Upper lobe of left lung (tissue), 6 donors: ENCODE measurements at places on chromosomes 11 and 22. TPM values are rescaled to one million over a fixed set of nuclear protein-coding genes. Genes with fewer than 3 reads are reported as not detected.

TSG101 gene
- total RNA-seq = 55.2 TPM

DNA sequence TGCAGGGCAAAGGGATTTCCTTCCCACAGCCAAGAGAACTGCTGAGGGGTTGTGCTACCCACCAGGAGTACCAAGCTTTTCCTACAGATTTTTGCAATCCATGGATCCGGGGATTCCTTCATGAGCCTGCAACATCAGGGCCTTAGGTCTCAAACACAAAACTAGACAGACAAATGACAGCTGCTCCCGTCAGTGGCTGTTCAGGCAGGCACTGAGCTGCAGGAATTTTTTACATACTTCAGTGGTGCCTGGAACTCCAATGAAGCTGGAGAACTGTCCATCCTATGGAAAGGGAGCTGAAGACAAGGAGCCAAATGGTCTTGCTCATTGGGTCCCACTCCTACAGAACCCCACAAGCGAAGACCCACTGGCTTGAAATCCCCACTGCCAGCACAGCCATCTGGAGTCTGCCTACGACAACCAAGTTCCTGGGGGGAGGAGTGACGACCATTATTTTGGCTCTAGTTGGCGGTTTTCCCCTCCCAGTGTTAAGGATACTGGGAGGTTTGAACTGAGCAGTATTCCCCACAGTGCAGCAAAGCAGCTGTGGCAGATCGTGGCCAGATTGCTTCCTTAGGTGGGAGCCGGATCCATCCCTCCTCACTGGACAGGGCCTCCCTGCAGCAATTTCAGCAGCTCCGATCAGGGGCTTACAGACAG is 157.7 kb upstream of the TMEM45B start:
- DNase-seq = no peak

DNA sequence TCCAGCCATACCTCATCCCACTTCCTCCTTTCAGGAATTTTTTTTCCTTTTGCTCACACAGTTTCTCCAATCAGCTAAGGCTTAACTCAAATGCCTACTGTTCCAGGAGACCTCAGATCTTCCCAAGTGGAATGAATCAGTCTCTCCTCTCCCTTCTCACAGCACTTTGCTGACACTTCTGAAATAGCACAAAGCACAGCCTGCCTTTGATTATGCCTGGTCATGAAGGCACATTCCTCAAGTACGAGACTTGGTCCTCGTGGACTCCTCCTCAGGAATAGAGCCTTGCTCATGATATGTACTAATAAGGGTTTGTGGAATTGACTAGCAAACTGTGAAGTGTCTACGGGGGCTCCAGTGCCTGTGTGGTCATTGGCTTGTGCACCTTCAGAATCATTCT is 176.7 kb upstream of the TENM4 start:
- no peak for DNase-seq

GRCh38 chr11:134741453-134742223 is 329.6 kb upstream of the B3GAT1 start:
- no peak for DNase-seq

DNA sequence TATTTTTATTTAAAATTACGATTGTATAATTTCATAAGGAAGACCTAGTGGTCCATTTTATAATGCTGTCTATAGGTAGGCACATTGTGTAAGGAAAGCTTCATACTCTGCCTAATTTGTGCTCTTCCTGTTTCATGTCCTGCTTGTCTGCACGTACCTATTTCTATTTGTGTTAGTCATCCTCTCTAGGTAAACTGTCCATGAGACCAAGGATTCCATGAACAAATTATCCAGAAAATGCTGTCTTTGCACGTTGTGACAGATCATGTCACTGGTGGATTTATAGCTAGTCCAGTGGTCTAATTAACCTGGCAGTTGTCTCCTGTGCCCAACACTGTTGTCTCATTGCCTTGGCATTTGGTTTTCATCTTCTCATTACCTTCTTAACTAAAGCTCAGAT is 44.7 kb downstream of the DNAJC24 start:
- DNase-seq = no peak

DNA sequence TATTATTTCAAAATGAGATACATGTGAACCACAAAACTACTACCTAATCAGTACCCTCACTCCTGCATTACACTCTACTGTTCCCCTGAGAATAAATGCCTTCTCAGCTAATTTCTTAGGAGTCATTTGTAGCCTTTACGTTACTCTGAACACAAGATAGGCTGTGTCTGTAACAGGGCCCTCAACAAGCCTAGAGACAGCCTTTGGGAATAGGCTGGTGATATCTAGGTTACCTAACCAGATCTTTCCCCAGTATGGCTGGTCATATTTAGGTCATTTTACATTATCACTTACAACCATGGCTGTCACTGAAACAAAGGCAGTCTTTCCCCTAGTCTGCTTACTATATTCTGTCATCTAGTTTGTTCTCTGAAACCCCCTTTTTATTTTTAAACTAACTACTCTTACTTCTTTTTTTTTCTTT is 14.2 kb downstream of the ATM start:
- DNase-seq = no peak

- peak; percentile 52 for DNase-seq
Observed at GRCh38 chr22:46791201-46791731, 28.8 kb downstream of the TBC1D22A start.

DNA sequence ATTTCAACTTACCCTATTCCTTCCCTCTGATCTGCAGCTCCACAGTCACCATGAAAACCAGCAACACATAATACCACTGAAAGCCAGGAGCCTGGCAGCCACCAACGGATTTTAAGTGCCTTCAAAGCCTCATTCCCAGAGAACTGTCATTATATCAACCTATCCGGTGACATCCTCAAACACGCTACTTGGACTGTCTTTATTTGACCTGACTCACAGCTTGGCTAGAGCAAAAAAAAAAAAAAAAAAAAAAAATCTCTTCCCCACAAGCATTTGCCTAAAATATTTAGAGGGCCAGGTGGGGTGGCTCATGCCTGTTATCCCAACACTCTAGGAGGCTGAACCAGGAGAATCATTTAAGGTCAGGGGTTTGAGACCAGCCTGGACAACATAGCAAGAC is 32.4 kb upstream of the ARHGAP32 start:
- no peak for DNase-seq

GRCh38 chr22:19448076-19448607 is 631 bp upstream of the C22orf39 start:
- DNase-seq = no peak
